ENCODE measurements at places on chromosomes 2 and 18. TPM values are rescaled to one million over a fixed set of nuclear protein-coding genes. Genes with fewer than 3 reads are reported as not detected.
A peak's percentile ranks its signal among the peaks of the same experiment; 100 is the strongest.

DNA sequence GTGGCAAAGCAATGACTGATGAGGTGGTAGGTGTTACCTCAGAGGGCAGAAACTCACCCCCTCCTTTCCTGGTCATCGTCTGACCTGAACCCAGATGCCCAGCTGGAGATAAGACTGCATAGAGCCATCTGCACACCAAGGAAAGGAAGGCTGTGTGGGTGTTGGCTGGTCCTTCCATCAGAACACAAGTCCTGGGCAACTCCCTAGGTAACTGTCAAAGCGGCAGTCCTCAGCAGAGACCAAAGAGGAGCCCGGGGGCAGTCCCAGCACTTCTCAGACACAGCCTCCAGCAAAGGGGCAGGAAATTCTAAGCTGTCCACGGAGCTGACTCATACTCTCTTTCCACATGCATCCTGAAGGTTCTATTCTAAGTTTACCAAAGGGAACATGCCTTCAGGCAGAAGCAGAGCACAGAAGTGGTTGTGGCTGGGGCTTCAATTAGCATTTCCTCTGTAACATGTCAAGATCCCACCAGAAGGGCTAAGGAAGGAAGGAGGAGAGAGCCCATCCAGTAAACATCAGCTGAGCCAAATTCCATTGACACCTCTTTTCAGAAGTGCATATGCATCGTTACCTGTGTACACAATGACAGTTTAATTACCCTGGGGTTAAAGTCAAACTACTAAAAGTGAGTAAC, 54.7 kb downstream of the SPRED2 start:
- DNase-seq = peak; percentile 52

- DNase-seq = no peak
Observed at GRCh38 chr2:57434441-57434840, 612.2 kb upstream of the VRK2 start.

Gene CFAP65
- not detected for total RNA-seq

Gene TRIM43
- not detected for total RNA-seq

Gene NUP35
- total RNA-seq = 36.0 TPM
